ENCODE measurements at places on chromosomes 3 and 15.

DNA sequence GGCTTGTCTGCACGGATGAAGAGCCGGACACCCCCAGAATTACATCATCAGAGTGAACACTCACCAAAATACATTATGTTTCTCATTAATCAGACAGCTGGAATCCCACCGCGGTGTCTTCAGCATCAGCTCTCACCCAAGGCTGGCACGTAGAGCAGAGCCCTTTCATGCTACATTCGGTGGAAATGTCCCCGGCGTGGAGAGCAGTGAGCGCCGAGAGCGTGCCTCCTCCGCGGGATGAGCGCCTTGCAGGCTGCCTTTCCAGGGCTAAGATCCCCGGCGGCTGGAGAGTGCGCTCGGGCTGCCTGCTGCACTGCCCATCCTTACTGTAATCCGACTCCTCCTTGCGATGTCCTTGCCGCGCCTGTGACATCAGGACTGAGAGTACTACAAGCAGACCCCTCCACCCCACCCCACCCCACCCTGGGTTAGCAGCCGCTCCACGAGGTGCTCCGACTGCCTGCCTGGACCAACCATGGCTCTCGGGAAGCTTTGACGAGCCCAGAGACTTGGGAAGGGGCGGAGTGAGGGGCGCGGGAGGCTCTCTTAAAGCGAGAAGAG is at the start of gene ZNF385D:
ZNF385D (minus strand) TSS at position 380 of the 561 bp plus-strand sequence; CDS start at position 86, 294 bp downstream.
- DNase-seq = no peak

- DNase-seq = no peak
Observed at GRCh38 chr3:11377719-11378118, 105.5 kb downstream of the ATG7 start.

DNA sequence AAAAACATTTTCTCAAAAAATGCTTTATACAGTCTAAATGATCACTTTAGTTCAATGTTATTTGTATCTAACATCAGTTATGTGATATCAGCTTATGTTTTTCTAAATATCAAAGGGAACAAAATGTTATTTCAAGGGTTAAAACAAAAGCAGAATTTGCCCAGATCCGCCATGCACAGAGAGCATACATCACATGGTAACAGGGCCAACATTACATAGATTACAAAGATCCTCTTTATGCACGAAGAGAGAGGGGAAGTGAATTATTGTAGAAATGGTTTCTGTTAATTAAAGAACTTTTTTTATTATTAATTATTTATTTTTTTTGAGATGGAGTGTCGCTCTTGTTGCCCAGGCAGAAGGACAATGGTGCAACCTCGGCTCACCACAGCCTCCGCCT is 100.8 kb upstream of the MME start:
- DNase-seq = no peak

GRCh38 chr3:168398371-168399025 is 302.8 kb upstream of the GOLIM4 start:
- no peak for DNase-seq

DNA sequence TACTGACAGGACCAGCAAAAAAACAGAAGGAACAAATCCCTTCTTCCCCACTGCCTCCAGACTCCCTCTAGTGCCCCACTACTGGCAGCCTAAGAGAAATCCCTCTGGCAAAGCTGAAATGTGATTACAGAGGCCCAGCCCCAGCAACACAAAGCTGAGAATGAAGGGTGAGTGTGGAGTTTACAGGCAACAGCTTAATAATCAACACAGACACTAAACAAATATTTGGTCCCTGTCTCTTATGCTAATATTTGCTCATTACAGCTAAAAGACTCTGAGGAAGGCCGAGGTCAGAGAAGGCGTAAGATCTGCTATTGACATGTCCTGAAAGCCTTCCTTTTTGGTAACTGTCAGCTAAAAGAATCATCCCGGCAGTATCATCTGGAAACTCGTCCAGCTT is 308.5 kb upstream of the RASGRP1 start:
- no peak for DNase-seq

GRCh38 chr15:70535071-70535954 is 228.0 kb downstream of the UACA start:
- DNase-seq = peak; percentile 68

GRCh38 chr15:38746211-38746610 is 181.6 kb upstream of the RASGRP1 start:
- DNase-seq = no peak

- DNase-seq = no peak
Observed at GRCh38 chr3:154884952-154885351, 195.2 kb upstream of the MME start.

GRCh38 chr15:70259640-70260508 is 162.2 kb upstream of the TLE3 start:
- DNase-seq = no peak

GRCh38 chr3:85475346-85475745 is 516.6 kb downstream of the CADM2 start:
- no peak for DNase-seq
